Left cardiac atrium (tissue), 4 donors: ENCODE measurements at places on chromosomes 2 and 18.
A peak's percentile ranks its signal among the peaks of the same experiment; 100 is the strongest.

GRCh38 chr2:171522052-171522787 lies at the start of gene CYBRD1:
CYBRD1 (plus strand) TSS chr2:171522474; CDS start chr2:171522546, 72 bp downstream.
- peak; percentile 90 for DNase-seq

DNA sequence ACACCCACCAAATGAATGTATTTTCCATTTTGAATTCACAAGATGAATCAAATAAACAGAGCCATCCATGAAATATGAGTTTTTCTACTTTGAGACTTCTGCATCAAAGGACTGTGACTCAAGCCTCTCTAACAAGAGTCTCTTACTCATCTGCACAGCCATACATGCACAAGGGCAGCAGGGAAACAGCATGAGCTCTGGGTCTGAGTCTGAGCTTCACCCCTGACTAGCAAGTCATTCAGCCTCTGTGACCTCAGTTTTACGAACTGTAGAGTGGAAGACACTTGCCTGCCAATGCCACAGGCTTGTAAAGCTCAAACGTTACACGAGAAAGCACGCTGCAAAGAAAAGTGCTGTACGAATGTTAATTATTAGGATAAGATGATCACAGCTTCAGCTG lies 42.9 kb downstream of the MREG start:
- DNase-seq = no peak

GRCh38 chr2:190062053-190062452 lies 476 bp downstream of the MSTN start:
- DNase-seq = no peak

DNA sequence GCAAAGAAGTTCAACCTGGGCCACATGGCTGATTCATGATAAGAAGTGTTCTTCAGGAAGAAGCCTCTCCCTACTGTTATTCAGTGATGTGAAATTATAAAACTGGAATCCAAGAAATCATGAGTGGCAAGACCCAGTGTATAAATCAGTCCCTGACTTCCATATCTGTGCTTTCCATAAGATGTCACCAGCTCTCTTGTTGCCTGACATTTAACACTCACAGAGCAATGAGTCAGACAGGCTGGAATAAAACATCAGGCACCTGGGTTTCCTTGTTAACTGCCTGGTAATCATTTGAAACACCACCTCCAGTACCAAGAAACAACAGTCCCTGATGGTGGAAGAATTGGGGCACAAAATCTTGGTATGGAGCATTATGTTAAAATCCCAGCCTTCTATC lies 76.1 kb downstream of the SCG2 start:
- DNase-seq = no peak

GRCh38 chr18:43271593-43272432 lies 5.5 kb downstream of the SYT4 start:
- DNase-seq = no peak

DNA sequence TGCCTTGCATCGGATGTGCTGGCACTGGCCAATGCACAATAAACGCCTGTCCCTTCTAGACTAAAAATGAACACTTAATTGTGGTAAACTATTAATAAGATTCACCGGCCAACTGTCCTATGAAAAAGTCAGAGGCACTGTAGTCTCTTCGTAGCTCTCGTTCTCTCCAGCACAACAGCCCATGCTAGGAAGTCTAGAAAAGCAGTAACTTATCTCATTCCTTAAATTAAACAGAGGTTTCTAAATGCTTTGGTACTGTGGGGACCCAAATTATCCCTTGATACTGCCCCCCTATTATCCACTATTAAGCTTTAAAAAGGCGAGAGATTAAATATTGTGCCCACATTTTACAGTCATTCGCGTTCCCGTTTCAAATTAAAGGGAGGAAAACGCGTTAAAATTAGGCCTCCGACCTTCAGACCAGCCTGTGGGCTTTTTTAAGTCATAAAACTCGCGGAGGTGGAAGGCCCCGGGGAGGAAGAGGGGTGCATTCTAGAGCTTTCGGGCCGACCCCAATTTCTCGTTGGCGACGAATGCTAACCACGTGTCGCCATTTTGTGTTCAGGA lies 1.5 kb upstream of the PCBP1 start:
- no peak for DNase-seq

GRCh38 chr2:196080526-196080925 lies 11.9 kb upstream of the DNAH7 start:
- DNase-seq = no peak

- DNase-seq = no peak
Measured at GRCh38 chr2:225282858-225283710, 116.4 kb upstream of the NYAP2 start.

DNA sequence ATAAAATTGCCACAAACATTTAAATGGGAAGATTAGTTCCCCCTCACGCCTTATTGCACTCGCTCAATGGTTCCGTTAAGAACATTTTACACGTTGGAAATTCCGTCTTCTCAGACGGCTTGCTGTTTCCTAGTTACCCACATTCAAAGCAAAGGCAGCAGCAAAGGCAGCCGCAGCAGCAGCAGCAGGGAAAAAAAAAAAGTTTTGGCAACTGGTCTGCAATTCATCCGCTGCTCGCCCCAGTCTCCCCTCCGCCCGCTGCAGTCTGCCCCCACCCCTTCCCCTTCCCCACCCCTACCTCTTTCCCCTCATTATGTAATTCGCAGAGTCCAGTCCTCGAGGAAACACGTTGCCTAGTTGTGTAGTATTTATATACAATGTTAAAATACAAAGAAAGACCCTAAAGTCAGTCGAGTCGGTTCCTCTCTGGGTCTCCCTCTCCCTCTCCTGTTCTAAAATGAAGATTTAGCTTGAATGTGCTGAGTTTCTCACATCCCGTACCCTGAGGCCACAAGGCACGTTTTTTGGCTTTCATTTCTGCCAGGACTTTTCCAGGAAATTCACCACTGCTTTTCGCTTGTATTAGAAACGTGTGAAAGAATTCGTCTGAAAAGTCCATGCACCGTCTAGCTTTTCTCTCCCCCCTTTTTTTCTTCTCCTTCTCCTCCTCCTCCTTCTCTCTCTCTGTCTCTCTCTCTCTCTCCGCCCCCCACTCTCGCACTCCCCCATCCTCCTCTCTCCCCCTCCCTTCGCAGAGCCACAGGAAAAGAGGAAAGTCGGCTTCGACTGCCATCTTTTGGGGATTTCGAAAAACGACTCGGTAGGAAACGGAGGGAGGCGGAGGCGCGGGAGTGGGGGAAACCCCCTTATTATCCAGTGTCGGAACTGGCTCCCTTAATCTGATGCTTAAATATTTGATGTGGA lies 140.0 kb downstream of the MEIS1 start:
- DNase-seq = peak; percentile 57

- no peak for DNase-seq
Measured at GRCh38 chr18:75823471-75823870, 396.0 kb upstream of the SMIM21 start.

DNA sequence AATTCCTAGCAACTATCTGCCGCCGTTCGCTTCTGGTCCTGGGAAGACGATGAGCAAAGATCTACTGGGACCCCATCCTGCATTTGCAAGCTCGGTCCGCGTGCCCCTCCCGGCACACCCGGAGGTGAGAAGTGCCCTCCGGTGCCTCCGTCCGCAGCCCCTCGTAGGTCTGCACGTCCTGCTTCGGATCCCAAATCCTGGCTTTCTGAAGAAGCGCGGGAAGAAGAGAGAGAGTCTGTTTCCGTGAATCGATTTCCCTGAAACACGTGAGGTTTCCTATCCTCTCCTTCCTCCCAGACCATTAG lies 5.0 kb upstream of the OSR1 start:
- DNase-seq = no peak

DNA sequence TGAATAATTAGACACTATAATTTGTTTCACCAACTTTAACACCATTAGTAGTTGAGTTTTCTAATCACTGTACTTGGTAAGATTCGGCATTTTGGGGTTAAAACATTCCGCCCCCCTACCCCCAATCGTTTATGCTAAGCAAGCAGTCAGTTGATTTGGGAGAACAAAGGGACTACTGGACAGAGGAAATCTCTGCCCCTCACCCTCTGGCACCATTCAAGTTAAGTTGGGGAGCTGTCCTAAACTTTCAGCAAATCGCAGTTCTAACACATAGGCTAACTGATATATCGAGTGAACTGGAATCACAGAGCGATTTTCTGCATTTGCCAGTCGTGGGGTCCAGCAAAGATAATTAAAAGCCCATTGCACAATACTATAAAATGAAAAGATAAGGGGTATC lies 5.6 kb downstream of the KLF7 start:
- no peak for DNase-seq

DNA sequence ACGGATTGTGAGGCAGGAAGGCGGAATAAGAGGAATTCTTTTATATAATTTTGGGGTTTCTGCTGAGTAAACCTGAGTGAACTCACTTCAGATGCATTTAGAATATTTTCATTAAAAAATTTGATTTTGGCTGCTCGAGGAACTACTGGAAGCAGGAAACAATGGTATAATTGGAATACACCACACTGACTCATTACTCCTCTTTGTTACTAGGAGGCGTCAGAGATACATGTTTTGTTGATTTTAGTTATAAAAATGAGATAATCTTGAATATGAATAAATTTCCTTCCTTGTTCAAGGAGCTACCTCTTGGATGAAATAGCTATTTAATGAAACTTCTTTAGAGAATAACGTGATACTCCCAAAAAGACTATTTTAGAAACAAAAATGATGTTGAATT lies 97.4 kb downstream of the ANKRD36 start:
- DNase-seq = no peak

- DNase-seq = no peak
Measured at GRCh38 chr2:10274376-10274775, 28.3 kb upstream of the HPCAL1 start.

DNA sequence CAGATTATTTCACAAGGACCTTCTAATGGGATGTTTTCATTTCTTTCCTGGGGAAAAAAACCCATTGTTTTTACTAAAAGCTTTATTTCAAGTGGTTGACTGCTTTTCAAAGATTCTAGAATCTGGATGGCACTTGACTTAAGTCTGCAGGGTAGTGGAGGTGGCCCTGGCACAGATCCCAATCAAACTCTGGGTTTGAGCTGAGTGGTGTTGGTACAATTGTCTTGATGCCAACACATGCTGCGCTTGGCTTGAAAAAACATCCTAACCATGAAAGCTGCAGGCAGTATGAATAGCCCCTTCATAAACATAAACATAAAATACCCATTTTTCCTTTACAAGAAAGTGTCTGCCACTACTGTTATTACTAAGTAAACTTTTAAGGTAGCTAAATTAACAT lies 3.6 kb downstream of the PAPOLG start:
- no peak for DNase-seq

- DNase-seq = no peak
Measured at GRCh38 chr2:133107058-133107815, 437.2 kb upstream of the LYPD1 start.

DNA sequence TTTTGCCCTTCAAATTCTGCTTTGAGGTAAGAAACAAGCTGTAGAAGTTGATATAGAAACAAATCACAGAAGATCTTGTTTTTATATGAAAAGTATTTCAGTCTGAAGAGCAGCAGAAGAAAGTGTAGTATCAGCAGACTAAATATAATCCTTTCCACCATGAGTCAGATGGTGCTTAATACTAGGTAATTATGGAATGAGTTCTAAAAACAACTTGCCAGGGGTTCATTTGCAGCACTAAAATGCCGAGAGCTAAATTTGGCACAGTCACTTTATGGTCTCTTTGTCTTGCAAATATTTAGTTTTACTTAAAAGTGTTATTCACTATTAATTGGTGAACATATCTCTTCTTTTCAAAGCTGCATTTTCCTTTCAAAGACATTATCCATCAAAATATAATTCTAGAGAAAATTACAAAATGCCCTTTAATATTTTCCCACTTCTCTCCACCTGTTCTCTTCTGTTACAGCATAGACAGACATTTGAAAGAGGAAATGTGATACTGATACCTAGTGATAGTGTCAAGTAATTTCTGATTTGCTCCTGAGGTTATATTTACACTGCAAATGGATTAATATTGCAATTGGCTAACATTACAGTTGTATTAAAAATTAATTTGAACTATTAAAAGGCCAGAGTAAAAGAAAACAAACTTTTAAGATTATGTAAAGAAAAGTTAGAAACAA lies 5.3 kb downstream of the MYL1 start:
- DNase-seq = no peak

DNA sequence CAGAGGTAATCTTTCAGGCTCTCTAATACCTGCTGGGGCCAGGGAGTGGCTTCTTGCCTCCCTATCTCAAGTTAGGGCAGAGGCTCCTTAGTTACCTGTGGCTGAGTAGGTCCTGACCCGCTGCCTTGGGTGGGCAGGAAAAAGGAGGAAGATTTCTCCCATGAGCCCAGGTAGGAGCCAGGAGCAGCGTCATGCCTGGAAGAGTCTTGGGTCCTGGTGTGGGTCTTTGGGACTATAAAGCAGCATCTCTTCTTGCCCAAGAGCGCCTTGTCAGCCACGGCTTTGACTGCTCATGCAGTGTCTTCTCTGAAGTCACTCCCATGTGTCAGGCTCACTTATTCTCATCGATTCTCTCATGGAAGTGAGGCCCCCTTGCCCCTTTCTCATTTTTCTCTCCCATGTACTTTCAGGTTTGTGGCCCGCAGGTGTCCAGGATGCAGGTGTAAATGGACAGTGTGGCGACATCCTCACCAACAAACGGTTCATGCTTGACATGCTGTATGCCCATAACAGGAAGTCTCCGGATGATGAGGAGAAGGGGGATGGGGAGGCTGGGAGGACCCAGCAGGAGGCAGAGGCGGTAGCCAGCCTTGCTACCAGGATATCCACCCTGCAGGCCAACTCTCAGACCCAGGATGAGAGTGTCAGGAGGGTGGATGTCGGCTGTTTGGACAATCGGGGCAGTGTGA lies 111.2 kb downstream of the TPGS2 start:
- no peak for DNase-seq

DNA sequence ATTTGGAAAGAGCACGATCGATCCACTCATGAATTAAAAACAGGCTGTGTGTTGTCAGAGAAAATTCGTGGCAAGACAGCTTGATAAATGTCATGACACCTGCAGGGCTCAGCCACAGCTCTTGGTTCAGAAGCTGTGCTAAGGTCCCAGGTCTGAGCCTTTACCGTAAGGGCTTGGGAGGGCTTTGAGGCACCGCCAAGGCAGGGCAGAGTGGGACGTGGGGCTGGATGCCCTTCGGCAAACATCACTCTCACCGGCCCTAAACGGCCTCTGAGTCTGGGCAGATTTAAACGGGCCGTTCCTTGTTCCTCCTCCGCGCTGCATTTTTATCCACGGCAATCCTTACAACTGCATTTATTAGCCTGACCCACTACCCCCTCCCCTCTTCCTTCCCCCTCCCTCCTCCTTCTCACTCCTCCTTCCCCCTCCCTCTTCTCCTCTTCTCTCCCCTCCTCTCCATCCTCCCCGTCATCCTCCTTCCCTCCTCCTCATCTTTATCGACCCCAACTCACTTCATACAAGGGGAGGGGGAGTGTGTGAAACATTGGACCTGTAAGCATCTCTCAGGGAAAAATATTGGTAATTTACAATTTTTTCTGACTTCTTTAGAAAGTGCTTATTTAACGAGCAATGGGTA lies 33.9 kb downstream of the MBP start:
- no peak for DNase-seq
